ENCODE measurements at places on chromosomes 3 and 15. TPM values are rescaled to one million over a fixed set of nuclear protein-coding genes. Genes with fewer than 3 reads are reported as not detected.

DNA sequence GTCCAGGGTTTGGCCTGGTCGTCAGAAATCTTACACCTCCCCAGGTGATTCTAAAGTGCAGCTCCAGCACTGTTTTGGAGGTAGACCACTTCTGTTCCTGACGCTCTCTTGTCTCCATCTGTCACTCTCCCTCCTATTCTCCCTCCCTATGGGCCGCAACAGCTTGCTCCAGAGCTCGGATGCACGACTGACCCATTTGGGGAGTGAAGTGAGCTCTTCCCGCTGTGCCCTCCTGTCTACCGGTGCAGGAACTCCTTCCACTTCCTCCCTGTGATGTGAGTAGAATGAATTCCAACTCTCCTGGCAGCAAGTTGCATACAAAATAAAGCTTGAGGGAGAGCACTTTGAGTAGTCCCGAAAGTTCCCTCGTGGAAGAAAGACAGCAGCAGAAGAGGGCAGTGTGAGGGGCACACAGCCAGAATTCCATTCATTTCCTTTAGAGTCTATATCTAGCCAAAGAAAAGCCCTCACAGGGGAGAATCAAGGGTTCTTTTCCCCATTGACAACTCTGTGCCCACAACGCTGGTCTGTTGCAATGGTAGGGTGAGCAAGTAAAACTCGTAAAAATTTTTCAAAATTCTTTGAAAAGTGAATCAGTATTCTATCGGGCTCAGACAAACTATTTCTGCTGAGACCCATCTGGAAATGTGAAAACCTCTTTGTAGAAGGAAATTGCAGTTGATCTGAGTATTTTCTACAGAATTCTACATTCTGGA lies 39.9 kb upstream of the BDH1 start:
- no peak for DNase-seq

DNA sequence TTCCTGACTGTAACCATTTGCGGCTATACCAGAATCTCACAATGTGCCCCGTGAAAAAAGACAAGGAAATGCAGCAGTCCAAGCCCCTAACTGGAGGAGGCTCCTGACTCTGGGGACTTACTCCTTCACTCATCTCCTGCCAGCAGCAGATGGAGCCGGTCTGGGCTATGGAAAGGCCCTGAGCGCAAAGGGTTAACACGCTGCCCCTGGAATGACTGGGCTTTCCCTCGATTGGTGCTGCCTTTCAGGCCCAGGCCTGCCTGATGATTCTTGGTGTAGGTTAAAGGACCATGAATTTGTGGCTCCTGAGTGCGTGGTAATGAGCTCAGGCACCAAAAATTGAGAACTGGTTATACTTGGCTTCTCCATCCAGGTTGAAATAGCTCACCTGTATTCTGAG lies 42.3 kb upstream of the GALNT15 start:
- DNase-seq: no peak

DNA sequence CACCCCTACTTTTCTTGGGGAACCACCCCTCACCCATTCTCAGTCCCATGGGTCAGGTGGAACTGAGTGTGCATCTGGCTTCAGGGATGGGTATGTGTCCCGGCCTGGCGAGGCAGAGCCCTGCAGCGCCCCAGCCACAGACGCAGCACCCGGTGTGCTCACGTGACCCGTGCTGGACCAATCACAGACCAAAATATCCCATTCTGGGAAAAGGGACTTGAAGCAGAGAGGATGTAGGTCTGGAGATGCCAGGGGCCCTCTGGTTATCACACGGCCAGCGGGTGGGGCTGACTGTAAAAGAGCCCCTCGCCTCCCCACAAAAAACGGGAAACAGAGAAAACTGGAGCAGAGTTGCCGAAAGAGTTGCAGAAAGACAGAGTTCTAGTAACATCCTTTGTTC lies 138.0 kb upstream of the RAD18 start:
- DNase-seq: no peak

DNA sequence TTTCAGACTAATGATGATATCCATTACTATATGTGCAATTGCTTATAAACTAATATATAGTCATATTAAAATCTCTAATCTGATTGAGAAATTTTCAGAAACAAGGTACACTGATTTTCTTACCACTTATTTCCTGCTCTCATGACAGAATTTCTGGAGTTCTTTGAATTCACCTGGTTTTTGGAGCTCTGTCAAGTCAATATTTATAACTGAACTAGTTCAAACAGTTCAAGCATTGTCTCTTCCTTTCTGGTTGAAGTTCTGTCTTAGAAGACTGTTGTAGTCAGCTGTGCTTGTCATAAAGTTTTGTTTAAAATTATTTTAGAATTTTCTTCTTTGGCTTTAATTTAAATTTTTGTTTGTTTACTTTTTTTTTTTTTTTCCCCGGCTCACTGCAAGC lies 239.9 kb upstream of the CTDSPL start:
- no peak for DNase-seq

GRCh38 chr3:42730294-42730693 lies 27.7 kb upstream of the HHATL start:
- no peak for DNase-seq

- DNase-seq: peak; percentile 59
Observed at GRCh38 chr3:79018671-79019136, 749.1 kb downstream of the ROBO1 start.

- no peak for DNase-seq
Observed at GRCh38 chr15:73109765-73110164, 57.5 kb downstream of the NEO1 start.

- no peak for DNase-seq
Observed at GRCh38 chr3:51985063-51985462, 1.7 kb downstream of the ACY1 start.

GRCh38 chr3:150917951-150918350 lies 12.7 kb upstream of the MINDY4B start:
- no peak for DNase-seq

DNA sequence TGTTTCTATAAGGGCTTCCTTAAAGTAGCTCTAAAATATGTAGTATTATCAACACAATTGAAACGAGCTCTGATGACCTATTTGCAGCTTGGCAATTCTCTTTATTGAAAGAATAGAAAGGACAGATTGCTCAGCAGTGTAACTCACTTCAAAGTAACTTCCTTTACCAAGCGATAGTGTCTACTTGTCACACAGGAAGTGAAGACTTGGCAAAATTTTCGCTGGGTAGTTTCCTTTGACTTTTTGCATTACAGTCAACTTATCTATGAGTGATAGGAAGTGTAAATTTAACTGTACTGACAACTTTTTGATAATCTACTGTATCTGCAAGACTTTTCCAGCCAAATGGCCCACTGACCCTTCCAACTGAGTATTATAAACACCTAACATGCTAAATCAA lies 22.8 kb downstream of the SLC9A9 start:
- no peak for DNase-seq

The ZNF197 gene
- polyA plus RNA-seq: 13.7 TPM

The FGF12 gene
- polyA plus RNA-seq: 3.7 TPM

The PPP1R14D gene
- polyA plus RNA-seq: not detected

The DOCK3 gene
- 0.76 TPM for polyA plus RNA-seq
